Activated CD8-positive, alpha-beta memory T cell treated with anti-CD3 and anti-CD28 coated beads for 1 hour (primary cell): ENCODE measurements at places on chromosomes 6 and 20.

GRCh38 chr6:132865829-132866228 is 51.5 kb downstream of the RPS12 start:
- no peak for DNase-seq

GRCh38 chr20:6108330-6108729 is 14.5 kb downstream of the FERMT1 start:
- no peak for DNase-seq

DNA sequence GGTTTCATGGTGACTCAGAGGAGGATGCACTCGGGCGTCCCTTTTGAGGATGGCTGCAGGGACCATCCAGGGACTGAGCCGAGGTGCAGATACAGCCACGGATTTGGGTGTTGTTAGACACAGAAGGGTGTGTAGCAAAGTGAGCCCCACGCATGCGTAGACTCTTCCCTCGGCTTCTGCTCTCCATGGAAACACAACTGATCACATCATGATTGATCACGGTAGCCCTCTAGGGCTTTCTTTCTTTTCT is 606 bp upstream of the ULBP1 start:
- no peak for DNase-seq

DNA sequence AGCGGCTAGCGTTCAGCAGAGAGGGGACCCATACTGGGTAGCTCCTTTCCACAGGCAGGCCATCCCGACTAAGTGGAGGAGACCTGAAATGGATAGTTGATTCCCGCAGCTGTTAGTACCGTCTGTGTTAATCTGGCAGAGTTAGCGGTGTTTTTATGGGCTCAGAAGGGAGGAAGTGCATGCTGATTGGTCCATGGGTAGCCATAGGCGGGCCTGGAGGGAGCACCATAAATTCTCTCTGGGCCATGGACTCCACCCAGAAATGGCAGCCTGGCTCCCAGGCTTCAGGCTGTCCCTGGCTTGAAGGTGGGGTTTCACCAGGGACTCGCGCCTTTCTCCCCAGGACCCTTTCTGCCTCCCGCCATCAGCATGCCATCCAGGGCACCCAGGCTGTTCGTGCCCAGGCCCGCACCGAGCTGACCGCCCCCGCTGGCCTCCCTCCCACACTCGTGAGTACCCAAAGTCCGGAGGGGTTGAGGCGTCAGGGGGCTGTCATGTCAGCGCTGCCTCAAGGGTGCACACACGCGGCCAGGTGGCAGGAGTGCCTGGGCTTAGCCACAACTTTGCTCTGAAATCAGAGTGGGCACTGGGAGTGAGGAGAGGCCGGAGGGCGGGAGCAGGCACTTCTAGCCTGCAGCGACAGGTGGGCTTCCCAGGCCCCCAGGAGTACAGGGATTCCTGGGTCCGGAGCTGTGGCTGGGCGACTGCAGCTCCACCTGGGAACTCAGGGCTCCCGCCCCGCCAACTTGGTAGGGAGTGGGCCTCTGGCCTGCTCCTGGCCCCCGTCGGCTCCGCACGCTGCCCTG is 694.3 kb upstream of the FLRT3 start:
- DNase-seq = no peak

DNA sequence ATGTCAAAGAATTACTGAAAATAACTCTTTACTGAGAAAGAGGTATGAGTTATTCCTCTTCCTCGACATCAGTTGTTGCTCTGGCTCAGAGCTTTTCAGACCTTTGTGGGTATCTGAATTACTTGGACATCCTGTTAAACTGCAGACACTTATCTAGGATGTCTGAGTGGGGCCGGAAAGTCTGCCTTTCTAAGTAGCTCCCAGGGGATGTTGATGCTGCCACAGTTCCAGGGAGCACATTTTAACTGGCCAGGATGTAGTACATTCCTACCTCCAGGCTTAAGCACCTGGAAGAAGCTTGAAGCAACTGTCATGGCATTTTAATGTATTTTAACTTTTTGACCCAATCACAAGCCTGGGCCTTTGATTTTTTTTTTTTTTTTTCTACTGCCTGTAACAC is 265.8 kb upstream of the PLCB4 start:
- DNase-seq = no peak

GRCh38 chr20:14313341-14314020 is 23.9 kb downstream of the FLRT3 start:
- DNase-seq = no peak

DNA sequence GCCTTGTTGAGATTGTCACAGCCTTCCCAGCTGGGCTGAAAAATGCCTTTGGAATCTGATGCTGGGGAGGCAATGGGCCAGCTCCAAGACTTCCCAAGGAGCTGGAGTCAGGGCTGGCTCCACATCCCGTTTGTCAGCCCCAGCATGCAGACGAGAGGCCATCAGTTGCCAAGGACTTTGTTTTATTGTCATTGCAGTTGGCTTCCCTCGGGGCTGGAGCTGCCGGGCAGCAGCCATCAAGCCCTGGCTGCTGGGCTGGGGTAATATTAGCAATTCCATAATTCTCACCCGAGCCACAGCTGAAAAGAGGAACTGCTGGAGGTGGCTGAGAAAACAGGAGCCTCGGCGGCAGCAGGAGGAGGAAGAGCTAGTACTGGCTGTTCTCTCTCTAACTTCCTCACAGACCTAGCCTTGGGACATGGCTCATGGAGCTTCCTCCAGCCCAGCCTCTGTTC is 182.5 kb downstream of the CDC5L start:
- DNase-seq = no peak

DNA sequence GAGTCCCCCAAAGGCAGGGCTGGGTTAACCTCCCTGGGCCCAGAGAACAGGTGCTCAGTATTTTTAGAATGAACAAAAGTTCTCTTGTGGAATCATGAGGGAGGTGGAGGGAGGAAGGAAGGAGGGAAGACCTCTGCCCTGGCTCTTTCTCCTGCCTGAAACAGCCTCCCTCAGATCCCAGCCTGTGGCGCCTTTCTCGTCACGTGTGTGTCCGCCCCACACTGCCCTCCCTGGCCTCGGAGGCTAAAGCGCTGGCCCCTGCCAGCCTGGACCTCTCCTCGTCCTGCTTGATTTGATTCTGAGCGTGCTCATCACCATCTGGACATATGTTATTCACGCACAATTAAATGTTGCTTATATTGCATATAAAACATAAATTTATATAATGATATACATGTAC is 40.9 kb downstream of the PHACTR3 start:
- no peak for DNase-seq

- no peak for DNase-seq
These were observed 4.0 kb upstream of the ADGRF5 start for GRCh38 chr6:46925563-46926253.

DNA sequence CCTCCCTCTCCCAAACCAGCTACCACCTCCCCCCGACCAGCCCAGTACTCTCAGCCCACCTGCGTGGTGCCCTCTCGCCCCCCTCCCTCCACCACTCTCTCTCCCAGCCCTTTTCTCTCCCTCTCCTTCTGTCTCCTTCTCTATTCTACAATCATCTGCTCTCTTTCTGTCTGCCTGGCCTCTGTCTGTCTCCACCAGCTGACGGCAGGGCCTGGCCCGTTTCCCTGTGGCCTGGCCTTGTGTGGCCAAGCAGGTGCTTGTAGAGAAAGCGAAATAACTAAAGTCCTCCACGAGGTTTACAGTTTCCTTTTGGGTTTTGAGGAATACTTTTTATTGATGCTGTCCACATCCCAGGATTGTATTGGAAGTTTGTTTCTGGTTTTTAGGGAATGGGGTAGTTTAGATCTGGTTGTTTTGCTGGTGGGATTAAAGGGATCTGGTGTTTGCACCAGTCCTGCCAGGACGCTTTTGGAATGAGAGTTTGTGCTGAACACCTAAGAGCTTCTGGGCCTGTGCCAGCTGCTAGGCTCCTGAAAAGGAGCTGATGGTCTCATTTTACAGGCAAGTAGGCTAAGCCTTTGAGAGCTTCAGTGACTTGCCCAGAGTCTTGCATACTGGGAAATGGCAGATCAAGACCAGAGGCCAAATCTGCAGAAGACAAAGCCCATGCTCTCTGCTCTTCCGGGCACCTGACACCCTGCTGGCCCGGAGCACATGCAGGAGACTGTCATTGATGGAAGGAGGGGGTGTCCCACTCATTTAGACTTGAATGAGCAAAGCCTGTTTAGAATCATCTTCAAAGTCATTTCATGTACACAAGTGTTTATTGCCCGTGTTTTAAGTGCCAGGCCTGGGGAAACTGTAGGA is 161.7 kb downstream of the SYCP2 start:
- DNase-seq = no peak

GRCh38 chr6:109010705-109011102 is 83.9 kb downstream of the SESN1 start:
- no peak for DNase-seq

DNA sequence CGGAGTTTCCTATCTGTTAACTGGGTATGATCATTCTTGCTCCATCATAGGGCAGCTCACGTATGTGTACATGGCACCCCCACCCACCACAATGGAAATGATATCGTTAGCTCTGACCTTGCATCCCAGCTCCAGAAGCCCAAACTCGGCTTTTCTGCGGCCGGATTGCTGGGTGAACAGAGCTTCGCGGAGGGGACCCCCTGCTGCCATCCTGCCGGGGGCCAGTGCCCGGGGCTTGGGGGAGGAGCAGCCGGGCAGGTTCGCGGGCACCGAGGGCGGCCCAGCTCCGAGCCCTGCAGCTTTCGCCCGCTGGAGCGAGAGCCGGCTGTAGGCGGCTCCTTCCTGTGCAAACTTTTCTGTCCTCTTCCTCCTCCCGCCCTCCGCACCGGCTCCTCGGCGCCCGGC is 24.9 kb upstream of the FUCA2 start:
- DNase-seq = no peak

GRCh38 chr6:125795301-125795700 is 4.5 kb downstream of the NCOA7 start:
- DNase-seq = no peak

GRCh38 chr20:17233626-17234025 is 6.8 kb downstream of the PCSK2 start:
- no peak for DNase-seq

DNA sequence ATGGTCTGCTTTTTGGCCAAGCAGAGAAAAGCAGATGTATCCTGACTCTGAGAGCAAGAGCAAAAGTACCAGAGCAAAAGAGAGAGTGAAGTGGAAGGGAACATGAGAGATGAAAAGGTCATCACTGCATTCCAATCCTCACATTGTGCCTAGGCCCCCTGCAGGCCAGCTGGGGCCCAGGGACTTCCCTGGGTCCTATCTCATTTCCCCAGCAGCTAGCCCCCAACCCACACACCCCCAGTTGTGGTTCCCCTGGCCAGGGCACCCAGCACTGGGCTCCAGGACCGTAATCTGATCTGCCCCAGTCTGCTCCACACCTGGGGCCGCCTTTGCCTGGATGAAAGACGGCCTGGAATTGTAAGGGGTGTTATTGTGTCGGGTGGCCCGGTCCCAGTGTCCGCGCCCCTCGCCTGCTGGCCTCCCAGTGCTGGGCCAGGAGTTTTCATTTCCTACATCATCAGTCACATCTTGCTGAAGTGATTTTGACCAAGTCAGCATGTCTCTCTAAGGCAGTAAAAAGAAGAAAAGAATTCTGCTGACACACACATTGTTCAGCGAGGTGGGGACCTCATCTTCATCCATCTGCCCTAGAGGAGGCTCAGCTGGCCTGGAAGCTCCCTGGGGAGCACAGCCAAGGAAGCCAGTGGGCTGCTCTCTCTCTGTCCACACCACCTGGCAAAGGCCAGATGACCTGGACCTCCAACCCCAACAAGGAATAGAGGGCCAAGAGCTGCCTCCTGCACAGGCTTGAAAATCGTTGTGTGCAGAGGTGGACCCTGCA is 4.0 kb upstream of the BMP7 start:
- DNase-seq = no peak

- DNase-seq = no peak
These were observed 102.3 kb downstream of the UBE3D start for GRCh38 chr6:82963191-82963925.

- no peak for DNase-seq
These were observed 81.3 kb downstream of the RPP40 start for GRCh38 chr6:4922488-4923037.

- no peak for DNase-seq
These were observed 90.2 kb upstream of the RIPOR2 start for GRCh38 chr6:25025919-25026301.

- no peak for DNase-seq
These were observed 3.0 kb downstream of the IL22RA2 start for GRCh38 chr6:137170266-137171052.
